ENCODE measurements at places on chromosomes 4 and X. TPM values are rescaled to one million over a fixed set of nuclear protein-coding genes. Genes with fewer than 3 reads are reported as not detected.

NCAPG gene
- total RNA-seq: 22.0 TPM

SPIN4 gene
- total RNA-seq: 4.0 TPM

HS3ST1 gene
- 0.98 TPM for total RNA-seq

SH3RF1 gene
- total RNA-seq: 7.2 TPM

MCF2 gene
- total RNA-seq: 0.05 TPM

SATL1 gene
- not detected for total RNA-seq

MAMLD1 gene
- total RNA-seq: 6.4 TPM

SERTM2 gene
- not detected for total RNA-seq

FAT4 gene
- 1.4 TPM for total RNA-seq

SLC49A3 gene
- total RNA-seq: 0.21 TPM

KIF4A gene
- total RNA-seq: 24.0 TPM

Data from A549 treated with AZD2906 at 1 μM for 4 hours (cell line).